ENCODE measurements at places on chromosomes 6 and 20. TPM values are rescaled to one million over a fixed set of nuclear protein-coding genes. Genes with fewer than 3 reads are reported as not detected.

GRCh38 chr6:158072083-158072721 is 90.5 kb downstream of the SYNJ2 start:
- no peak for DNase-seq

Gene RTEL1
- total RNA-seq, result 18.6 TPM

Gene C6orf132
- total RNA-seq, result 18.9 TPM

DNA sequence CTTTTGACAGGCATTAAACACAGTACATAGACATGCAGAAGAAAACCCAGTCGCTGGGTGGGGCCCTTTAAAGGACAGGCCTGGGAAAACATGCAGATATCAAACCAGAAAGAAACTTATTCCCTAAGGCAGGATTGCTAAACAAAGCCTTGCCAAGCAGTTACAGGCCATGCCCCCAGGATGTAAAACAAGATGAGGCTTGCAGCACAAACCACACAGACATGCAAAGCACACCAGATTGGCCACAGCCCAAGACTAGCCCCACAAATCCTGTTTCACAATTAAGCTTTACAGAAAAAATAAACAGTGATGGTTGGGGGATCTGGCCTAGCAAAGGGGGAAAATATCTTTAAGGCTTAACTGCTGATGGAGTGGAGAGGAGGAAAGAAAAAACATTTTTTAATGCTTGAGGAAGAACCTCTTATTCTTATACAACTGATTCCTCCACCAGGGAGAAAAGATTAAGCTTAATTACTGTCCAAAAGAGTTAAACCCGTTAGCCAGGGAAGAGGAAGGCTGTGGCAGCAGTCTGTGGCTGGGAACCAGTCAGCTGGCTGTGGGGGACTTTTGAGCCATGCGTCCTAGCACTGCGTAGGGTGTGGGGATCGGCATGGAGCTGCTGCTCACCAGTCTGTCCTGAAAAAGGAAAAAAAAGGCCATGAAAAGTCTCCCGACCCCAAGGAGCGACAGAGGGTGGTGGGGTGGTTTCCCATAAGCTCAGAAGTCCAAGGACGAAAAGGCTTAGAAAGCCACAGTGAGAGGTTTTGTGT is 28.4 kb downstream of the COL19A1 start:
- DNase-seq, result peak; percentile 9

GRCh38 chr20:61126369-61127195 is 125.5 kb upstream of the CDH4 start:
- DNase-seq, result no peak

DNA sequence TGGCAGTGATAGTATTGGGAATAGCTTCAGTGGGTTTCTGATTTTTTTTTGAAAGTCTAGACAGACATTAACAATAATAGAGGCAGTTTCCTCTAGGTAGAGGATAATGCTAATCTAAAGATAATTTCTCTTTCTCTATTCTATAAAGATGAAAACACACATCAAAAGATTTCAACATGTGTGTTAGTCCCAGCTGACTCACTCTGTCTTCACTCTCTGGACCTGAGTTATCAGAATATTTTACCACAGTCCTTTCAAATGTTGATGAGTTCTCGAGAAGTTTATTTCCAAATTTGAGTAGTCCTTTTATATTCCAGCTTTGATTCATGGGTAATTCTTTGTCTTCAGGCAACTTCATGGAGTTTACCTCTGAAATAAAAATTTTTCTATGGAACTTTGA is 17.1 kb downstream of the RPRD1B start:
- DNase-seq, result no peak

Gene BPIFB2
- not detected for total RNA-seq

Gene BEND3
- total RNA-seq, result 6.6 TPM

- no peak for DNase-seq
These were observed 18.6 kb upstream of the CDK19 start for GRCh38 chr6:110833831-110834230.

Gene CHRNA4
- total RNA-seq, result not detected

Gene ABHD16B
- total RNA-seq, result not detected

GRCh38 chr20:53447316-53447715 is 146.3 kb downstream of the ZNF217 start:
- no peak for DNase-seq

Gene PDE10A
- total RNA-seq, result 13.0 TPM

Gene CENPQ
- total RNA-seq, result 10.5 TPM

- no peak for DNase-seq
These were observed 25.2 kb downstream of the UST start for GRCh38 chr6:148771896-148772554.

Gene SLC22A16
- 0.71 TPM for total RNA-seq

Gene ZHX3
- total RNA-seq, result 9.0 TPM

GRCh38 chr6:38549795-38550194 is 89.9 kb downstream of the BTBD9 start:
- DNase-seq, result no peak

DNA sequence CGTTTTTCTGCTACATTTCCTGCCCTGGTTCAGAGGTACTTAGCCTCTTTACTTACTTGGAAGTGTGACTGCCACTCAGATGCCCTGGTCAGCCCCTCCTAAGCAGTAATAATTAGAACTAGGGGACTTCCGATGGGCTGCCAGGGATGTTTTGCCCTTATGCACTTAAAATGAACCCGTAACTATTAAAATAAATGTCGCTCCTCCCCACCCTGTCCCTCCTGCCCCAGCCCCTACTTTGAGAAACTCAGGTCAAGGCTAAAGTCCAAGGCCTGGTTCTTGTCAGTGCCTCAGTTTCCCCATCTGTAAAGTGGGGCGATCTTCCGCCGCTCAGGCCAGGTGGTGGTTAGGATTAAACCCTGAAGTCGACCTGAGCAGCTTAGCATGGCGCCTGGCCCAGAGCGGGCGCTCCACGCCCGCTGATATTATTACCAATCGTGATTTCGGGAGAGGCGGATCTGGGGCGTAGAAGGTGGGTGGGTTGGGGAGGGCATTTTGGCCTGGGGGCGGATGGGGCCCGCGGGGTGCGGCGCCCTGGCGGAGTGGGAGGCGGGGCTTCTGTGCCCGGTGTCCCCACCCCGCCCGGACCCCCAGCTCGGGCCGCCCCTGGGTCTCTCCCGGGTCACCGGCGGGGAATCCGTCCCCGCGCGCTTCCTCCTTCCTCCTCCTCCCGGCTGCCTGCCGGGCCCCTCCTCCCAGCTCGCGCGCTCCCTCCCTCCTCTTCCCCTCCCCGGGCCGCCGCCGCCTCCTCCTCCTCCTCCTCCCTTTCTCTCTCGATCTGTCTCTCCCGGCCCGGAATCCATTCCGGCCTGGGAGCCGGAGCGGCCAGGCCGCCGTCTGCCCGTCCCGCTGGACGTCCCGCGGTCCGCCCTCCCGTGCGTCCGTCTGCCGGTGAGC is at the start of gene SRC:
SRC (plus strand) TSS at position 802 of the 897 bp plus-strand sequence. CDS start 38,014 bp downstream, outside the sequence.
- no peak for DNase-seq

Gene SPTLC3
- total RNA-seq, result 1.2 TPM

DNA sequence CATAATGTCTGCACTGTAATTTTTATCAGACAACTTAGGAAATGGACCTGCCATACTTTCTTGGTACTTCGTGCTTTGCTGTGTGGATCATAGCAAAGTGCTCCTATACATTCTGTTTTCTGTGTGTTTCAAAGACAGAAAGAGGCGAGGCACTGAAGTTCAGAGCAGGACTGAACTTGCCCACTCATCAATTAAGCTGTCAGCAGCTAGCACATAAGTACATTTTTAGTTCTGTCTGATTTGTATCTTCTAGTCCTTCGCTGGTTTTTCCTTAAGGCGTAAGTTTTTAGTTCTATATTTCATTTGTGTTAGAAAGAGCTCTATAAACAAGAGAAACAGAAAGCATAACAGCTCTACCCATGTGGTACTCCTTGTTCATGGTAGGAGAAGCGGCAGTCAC is 42.1 kb downstream of the MAP3K4 start:
- no peak for DNase-seq

GRCh38 chr6:119333707-119334295 is 15.8 kb downstream of the MAN1A1 start:
- no peak for DNase-seq

DNA sequence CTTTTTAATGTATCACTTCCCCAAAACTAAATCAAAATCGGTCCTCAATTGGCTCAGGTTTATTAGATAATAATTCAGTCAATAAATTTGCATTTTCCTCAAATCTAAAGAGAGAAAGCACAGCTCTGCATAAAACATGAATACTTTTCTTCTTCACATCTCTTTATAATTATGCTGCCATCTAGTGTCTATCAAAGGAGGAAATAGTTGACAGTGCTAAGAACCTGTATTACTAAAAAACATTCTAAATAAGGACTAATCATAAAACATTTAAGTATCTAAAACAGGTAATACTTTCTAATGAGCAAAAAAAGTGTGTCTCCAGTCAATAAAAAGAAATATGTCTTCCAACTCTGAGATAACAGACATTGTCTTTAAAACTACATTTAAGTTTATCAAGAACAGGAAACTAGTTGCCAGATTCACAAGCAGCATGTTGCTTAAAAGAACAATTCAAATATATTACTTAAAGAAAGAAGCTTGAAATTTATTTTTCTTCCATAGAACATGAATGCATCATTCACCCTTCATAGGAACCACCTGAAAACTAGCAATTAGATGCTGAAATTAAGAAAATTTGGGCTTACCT is 56.5 kb upstream of the DST start:
- no peak for DNase-seq

GRCh38 chr6:132669690-132670291 is 10.8 kb upstream of the TAAR1 start:
- DNase-seq, result peak; percentile 9

- DNase-seq, result no peak
These were observed 901 bp downstream of the CEP57L1 start for GRCh38 chr6:109096208-109096607.

DNA sequence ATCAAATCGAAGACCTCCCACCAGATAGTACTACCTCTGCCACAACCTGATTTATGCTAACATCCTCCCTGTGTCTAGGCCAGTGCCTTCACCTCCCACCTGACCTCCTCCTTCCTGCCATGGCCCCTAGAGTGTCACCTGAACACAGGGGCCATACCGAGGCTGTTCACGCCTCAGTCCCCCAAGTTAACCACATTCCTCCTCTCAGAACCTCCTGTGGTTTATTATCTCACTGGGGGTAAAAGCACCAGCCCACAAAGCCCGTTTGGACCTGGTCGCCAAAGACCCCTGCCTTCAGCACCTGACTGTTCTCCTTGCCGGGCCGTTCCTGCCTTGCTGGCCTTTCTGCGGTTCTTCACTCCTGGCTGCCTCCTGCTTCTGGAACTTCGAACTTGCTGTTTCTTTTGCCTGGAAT is 13.7 kb downstream of the MAS1 start:
- no peak for DNase-seq

- DNase-seq, result no peak
These were observed 13.7 kb upstream of the TMEM244 start for GRCh38 chr6:129874837-129875236.

GRCh38 chr20:49288784-49289696 is 11.2 kb upstream of the ZNFX1 start:
- DNase-seq, result no peak
